ENCODE measurements at places on chromosomes 12 and 14.

- DNase-seq, result no peak
Measured at GRCh38 chr12:114812858-114813761, 129.1 kb upstream of the TBX3 start.

GRCh38 chr14:90844321-90844720 is 28.1 kb upstream of the TTC7B start:
- no peak for DNase-seq

DNA sequence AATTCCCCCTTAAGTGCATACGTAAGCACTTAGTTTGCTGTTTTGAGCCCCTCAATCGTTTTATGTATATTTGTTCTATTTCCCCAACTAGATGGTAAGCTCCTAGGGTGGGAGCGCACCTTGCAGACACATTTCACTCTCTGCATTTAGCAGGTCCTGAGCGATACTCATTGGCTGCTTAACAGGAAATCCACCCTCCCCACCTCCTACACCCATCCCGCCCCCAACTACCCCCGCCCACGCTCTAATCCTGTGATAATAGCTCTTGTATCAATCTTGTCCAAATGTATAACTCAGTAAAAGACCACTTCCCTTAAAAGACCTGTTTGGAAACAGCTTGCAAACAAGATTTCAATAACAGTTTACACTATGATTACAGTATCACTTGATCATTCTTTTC is 8.1 kb downstream of the LPAR5 start:
- DNase-seq, result no peak

DNA sequence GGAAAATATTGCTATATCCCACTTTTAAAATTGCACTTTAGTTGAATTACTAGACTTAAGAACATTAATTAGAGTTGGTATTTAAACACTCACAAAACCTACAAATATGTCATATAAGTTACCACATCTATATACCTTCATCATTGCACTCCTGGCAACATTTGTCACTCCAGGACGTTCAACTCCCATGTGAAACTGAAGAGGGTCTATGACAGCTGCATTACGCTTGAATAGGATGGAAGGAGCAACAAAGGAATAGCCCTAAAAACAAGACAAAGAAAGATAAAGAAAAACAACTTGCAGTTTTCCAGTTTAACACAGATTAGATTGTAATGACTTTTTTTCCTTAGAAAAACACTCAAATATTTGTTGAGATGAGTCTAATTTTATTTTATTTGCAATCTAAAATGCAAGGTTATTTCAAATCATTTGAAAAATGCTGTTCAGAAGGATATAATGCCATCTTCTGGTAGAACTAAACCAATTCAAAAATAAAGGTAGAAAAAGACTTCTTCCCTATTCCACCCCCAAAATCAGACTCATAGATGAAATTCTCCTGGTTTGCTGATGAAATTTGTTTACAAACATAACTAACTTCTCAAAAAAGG is 84.3 kb upstream of the TTC7B start:
- DNase-seq, result no peak

- no peak for DNase-seq
Measured at GRCh38 chr12:26018926-26019325, 60.4 kb downstream of the RASSF8 start.

Data from Caki2 (cell line).